ENCODE measurements at places on chromosomes 16 and 17. TPM values are rescaled to one million over a fixed set of nuclear protein-coding genes. Genes with fewer than 3 reads are reported as not detected.
A peak's percentile ranks its signal among the peaks of the same experiment; 100 is the strongest.

DNA sequence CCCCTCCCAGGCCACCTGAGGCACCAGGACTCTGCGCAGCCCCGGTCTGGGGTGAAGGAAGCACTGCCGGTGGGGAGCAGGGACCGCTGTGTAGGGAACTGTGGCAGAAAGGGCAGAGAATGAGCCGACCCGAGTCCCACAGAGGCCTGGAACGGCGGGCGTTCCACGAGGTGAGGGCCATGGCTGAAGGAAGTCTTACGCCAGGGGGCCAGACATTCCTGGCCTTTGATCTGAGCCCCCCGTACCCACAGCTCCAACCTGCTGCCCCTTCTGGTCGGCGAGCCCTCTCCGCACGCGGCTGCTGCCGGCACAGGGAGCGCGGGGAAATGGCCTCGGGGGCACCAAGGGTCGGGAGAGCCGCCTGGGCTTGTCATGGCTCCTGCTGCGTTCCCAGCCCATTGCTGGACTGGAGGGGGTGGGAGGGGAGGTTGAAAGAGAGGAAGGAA is 1.4 kb upstream of the WNT3 start:
- peaks cover 28% of the 10 kb centered on the region for H3K4me1 ChIP-seq
- H3K36me3 ChIP-seq, result no peaks in the 10 kb centered on the region
- peak overlapping the region; percentile 53 for H3K4me3 ChIP-seq
- no peak for DNase-seq

- H3K27me3 ChIP-seq, result no peaks in the 10 kb centered on the region
- peaks cover 95% of the 10 kb centered on the region for H3K36me3 ChIP-seq
- H3K4me1 ChIP-seq, result peaks cover 6% of the 10 kb centered on the region
- H3K27ac ChIP-seq, result no peak overlapping the region
- no peak overlapping the region for H3K4me3 ChIP-seq
Observed at GRCh38 chr17:64534187-64534586, 27.4 kb downstream of the CEP95 start.

The ARHGDIG gene
- total RNA-seq, result not detected

DNA sequence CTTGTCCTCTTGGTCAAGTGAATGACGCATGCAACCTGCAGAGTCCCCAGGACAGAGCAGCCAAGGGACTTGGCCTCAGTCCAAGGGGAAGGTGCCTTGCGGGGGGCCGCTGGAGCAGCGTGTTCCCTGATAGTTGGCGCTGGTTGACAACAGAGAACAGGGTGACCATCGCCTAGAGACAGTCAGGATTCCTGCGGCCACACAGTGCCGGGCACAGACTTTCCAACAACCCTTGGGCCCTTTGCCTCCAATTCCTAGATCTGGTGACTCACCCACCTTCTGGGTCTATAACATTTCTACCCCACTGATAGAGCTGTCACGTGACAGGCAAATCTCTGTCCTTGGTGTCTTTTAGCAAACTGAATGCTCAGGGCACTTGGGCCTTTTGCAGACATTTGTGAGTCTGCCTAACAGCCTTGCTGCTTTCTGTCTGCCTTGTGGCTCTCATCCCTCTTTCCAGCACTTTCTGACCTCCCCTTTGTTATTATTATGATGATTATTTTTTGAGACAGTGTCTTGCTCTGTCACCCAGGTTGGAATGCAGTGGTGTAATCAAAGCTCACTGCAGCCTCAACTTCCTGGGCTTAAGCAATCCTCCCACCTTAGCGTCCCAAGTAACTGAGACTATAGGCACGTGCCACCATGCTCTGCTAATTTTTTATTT is 11.9 kb upstream of the TEDC2 start:
- H3K4me1 ChIP-seq, result no peaks in the 10 kb centered on the region
- no peak for DNase-seq
- H3K27me3 ChIP-seq, result no peaks in the 10 kb centered on the region
- peaks cover 58% of the 10 kb centered on the region for H3K36me3 ChIP-seq
- no peak overlapping the region for H3K4me3 ChIP-seq

The THAP11 gene
- total RNA-seq, result 61.9 TPM

The SDR42E1 gene
- 27.5 TPM for total RNA-seq

DNA sequence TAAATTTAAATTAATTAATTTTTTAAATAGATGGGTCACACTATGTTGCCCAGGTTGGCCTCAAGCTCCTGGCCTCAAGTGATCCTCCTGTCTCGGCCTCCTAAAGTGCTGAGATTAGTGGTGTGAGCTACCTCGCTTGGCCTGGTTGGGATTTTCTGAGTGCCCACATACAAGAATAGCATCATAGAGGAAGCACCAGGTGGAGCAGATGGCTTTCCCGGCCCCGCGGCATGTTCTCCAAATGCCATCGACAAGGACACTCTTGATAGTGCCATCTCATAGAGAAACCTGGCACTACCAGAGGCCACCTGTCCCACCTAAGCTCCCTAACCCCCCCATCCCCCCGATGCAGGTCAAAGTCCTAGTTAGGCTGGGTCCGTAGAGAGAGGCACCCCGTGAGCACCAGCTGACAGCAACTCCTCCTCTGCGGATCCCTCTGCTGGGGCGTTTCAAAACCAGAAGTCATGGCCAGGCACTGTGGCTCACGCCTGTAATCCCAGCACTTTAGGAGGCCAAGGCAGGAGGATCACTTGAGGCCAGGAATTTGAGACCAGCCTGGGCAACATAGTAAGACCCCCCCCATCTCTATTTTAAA is 65.9 kb downstream of the DNAH3 start:
- no peak for DNase-seq
- H3K4me3 ChIP-seq, result no peak overlapping the region
- no peaks in the 10 kb centered on the region for H3K4me1 ChIP-seq
- H3K36me3 ChIP-seq, result no peaks in the 10 kb centered on the region

The AMFR gene
- total RNA-seq, result 130 TPM

GRCh38 chr16:1561836-1562235 is 28.4 kb downstream of the TMEM204 start:
- peaks cover 2% of the 10 kb centered on the region for H3K4me1 ChIP-seq
- H3K27ac ChIP-seq, result no peak overlapping the region
- no peak overlapping the region for H3K4me3 ChIP-seq

The MEOX1 gene
- total RNA-seq, result 2.9 TPM

DNA sequence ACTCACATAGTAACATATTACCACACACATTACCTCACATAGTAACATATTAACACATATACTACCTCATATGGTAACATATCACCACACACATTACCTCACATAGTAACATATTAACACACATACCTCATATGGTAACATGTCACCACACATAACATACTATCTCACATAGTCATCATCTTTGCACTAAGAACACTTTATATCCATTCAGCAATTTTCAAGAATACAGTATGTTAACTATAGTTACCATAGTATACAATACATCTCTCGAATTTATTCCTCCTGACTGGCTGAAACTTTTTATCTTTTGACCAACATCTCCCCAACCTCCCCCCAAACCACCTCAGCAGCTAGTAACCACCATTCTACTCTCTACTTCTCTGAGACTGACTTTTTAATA is 7.6 kb downstream of the NUDT7 start:
- H3K4me3 ChIP-seq, result no peak overlapping the region
- H3K27me3 ChIP-seq, result no peaks in the 10 kb centered on the region
- no peaks in the 10 kb centered on the region for H3K36me3 ChIP-seq
- H3K4me1 ChIP-seq, result no peaks in the 10 kb centered on the region
- no peak for DNase-seq
- H3K27ac ChIP-seq, result no peak overlapping the region

DNA sequence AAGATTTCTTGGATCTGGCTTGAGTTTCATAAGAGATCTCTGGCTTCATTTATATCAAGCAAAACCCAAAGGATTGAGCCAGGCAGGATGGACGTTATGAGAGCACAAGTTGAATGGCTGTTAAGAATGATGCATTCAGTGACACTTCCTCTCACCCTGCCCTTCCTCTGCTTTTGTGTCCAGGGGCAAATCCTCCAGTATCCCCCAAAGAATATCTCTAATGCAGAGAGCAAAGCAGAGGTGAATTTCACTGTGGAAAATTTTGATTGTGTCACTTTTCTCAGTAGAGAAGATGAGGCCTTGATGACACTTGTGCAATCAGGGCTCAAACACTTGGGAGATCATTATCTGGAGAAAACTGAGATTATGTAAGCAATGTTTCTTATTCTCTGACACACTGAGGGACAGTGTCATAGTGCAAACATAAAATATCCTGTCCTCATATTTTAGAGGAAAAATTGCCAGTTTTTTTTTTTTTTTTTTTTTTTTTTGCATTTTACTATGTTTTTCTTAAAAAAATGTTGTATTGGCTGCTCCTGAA is 25.3 kb downstream of the MARCHF10 start:
- DNase-seq, result no peak
- peaks cover 29% of the 10 kb centered on the region for H3K4me1 ChIP-seq
- H3K27me3 ChIP-seq, result no peaks in the 10 kb centered on the region
- H3K4me3 ChIP-seq, result no peak overlapping the region
- H3K36me3 ChIP-seq, result no peaks in the 10 kb centered on the region
- no peak overlapping the region for H3K27ac ChIP-seq

DNA sequence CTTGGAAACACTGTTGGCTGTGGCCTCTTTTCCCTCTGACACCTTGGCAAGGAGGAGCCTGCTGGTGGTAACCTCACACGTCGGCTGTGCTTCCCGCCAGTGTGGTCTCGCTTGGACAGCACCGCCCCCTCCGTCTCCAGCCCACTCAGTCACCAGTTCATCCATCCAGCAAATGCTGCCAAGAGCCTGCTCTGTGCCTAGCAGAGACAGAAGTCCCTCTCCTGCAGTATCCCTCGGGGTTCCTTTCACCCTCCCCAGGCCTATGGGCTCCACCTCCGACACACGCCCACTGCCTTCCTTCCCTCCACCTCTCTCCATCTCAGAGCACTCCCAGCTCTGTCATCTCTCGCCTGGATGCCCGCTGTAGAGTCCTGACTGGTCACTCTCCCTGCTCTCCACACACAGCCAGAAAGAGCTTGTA is 12.3 kb downstream of the CACNG4 start:
- no peaks in the 10 kb centered on the region for H3K36me3 ChIP-seq
- no peak overlapping the region for H3K27ac ChIP-seq
- H3K27me3 ChIP-seq, result peaks cover 58% of the 10 kb centered on the region
- DNase-seq, result no peak
- H3K4me3 ChIP-seq, result no peak overlapping the region

The TIMM22 gene
- 12.7 TPM for total RNA-seq

DNA sequence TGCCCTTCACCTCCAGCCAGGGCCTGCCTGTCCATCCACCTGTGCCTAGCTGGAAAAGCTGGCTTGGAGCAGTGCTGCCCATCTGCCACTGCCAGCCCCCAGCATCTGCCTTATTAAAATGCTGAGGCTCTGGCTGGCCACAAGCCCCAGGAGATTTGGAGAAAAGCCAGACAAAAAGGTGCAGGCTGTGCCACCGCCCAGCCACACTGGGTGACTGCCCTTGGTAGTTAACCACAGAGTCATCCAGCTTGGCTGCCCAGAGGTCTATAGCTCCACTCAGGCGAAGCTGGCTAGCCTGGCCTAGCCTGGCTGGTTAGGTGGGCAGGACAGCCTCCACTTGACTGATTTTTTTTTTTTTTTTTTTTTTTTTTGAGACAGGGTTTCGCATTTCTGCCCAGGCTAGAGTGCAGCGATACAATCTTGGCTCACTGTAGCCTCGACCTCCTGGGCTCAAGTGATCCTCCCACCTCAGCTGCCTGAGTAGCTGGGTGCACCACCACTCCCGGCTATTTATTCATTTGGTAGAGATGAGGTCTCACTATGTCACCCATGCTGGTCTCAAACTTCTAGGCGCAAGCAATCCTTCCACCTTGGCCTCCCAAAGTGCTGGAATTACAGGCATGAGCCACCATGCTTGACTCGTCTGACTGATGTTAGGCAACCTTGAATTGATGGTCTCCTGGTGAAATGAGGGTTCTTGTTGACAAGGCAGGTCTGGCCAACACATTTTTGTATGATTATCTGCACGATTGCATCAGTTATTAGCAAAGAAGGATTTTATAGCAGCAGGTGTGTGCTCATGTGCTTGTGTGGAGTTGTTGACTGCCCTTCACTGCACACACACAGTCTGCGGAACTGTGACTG is 103.8 kb downstream of the RAB11FIP4 start:
- DNase-seq, result no peak
- peaks cover 69% of the 10 kb centered on the region for H3K4me1 ChIP-seq
- no peak overlapping the region for H3K4me3 ChIP-seq
- no peak overlapping the region for H3K27ac ChIP-seq

The CCL17 gene
- total RNA-seq, result not detected

DNA sequence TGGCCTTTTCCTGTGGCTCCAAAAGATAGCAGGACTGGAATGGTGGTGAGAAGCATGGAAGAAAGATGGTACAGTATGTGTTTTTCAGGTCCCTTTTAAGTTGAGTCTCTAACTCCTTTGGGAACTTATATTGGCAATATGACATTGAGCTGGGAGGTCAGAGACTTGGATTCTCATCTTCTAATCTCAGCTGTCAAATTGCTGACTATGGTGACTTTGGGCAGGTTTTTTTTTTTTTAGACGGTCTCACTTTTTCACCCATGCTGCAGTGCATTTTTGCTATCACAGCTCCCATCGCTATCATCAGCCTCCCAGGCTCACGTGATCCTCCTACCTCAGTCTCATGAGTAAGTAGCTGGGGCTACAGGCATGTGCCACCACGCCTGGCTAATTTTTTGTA is 15.1 kb upstream of the CDK5R1 start:
- no peak overlapping the region for H3K4me3 ChIP-seq
- H3K4me1 ChIP-seq, result no peaks in the 10 kb centered on the region

GRCh38 chr17:50424996-50425681 is 879 bp upstream of the ACSF2 start:
- no peak for DNase-seq
- peaks cover 70% of the 10 kb centered on the region for H3K4me1 ChIP-seq

The KRTAP3-1 gene
- 95.2 TPM for total RNA-seq

The KRTAP4-9 gene
- 13.1 TPM for total RNA-seq

- no peaks in the 10 kb centered on the region for H3K27me3 ChIP-seq
- H3K27ac ChIP-seq, result no peak overlapping the region
- peaks cover 10% of the 10 kb centered on the region for H3K4me1 ChIP-seq
- H3K36me3 ChIP-seq, result no peaks in the 10 kb centered on the region
- H3K4me3 ChIP-seq, result no peak overlapping the region
Observed at GRCh38 chr16:57607676-57608461, 20.6 kb upstream of the ADGRG1 start.

GRCh38 chr16:12410837-12411490 is 392.7 kb downstream of the CPPED1 start:
- no peak overlapping the region for H3K27ac ChIP-seq
- H3K36me3 ChIP-seq, result no peaks in the 10 kb centered on the region
- H3K4me3 ChIP-seq, result no peak overlapping the region
- no peak for DNase-seq
- H3K4me1 ChIP-seq, result no peaks in the 10 kb centered on the region
- no peaks in the 10 kb centered on the region for H3K27me3 ChIP-seq

DNA sequence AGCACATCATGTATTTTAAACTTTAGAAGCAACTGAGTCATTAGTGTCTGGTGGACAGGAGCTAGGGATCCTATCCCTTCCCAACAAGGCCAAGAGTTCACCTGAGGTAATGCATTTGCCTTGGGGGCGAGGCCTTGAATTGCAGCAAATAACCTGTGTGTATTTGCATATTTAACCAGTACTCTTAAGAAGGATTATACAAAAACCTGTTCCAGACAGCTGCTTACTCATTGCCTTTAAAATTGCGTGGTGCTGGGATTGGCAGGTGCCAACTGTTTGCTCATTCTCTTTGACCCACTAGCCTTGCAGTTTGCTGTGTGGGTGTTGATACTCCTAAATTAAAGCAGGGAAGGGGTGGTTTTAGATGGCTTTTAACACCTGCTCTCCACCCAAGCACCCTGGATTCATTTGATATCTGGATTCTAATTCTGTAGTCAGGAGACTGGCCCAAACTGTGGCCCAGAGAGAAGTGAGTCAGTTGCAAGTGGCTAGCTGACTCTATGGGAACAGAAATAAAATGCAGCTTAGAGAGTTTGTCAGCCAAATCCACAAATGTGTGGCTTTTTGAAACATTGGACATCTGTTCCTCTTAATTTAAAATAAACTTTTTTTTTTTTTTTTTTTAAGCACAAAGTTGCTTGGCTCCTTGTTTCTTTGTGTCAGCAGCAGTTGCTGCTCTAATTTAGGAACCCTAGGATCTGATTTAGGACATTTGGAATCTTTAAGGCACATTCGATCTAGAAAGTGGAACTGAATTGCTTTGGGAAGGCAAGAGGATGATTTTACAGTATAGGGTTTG is 46.9 kb downstream of the TUBD1 start:
- H3K4me1 ChIP-seq, result peaks cover 79% of the 10 kb centered on the region
- no peaks in the 10 kb centered on the region for H3K36me3 ChIP-seq
- DNase-seq, result no peak

All from suprapubic skin (tissue), 4 donors.